Stimulated activated CD8-positive, alpha-beta memory T cell treated with anti-CD3 and anti-CD28 coated beads, Interleukin-4, amount 100 ng/mL, for 1 hour (primary cell): ENCODE measurements at places on chromosomes 7 and 10.

DNA sequence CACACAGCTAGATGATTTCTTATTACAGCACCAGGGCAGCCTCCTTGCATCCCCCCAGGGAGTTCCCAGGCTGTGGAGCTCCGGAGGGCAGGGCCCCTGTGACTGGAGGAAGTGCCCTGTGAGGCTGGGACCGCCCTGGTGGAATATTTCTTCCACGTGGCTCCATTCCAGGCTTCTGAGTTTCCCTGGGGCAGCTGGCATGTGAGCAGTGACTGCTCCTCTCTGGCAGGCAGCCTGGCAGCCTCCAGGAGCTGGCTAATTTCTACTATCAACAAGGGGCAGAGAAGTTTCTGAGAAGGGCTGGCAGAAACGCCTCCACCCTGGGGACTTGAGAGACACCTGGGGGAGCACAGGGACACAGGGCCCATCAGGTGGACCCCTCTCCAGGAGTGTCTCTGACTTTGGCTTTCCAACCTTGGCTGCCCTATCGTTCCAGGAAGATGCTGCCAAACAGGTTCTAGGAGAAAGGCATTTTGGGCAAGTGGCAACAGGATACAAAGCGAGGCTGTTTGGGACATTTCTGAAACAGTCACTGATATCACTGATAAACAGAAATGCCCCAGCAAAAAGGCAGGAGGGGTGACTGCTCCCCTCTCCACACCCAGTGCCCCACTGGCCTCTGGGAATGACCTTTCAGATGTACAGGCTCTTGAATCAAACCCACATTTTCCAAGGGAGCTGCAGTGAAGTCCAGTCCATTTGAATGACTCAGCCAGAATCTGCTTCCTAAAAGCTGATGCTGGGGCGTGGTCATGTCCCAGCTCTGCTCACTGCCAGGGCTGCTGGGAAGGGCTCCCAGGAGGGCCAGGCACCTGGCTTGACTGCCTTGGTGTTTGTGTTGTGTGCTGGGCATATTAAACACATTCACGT lies 16.1 kb downstream of the MYOF start:
- no peak for DNase-seq

DNA sequence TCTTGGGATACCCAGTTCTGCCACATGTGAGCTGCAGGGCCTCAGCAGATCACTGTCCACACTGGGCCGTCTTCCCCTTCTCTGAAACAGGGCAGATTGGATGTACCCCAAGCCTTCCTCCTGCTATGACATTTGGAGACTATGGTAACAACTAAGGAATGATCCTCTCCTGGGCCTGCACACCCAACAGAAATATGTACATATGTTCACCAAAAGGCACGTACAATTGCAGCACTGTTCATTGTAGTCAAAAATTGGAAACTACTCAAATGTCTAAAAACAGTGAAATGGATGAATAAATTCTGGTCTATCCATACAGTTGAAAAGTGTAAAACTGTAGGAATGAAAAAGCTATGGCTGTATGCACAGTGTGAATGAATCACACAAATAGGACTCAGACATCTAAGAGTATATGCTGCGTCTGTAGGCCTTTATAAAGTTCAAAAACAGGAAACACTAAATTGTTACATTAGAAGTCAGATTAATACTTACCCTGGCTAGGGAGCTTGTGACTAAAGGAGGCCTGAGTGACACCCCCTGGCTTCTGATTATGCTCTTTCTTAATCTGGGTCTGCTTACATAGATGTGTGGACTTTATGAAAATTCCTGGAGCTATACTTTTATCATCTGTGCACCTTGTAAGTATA lies 16.1 kb upstream of the XPNPEP1 start:
- DNase-seq, result no peak

GRCh38 chr10:24706479-24707118 lies 17.1 kb downstream of the ARHGAP21 start:
- no peak for DNase-seq

DNA sequence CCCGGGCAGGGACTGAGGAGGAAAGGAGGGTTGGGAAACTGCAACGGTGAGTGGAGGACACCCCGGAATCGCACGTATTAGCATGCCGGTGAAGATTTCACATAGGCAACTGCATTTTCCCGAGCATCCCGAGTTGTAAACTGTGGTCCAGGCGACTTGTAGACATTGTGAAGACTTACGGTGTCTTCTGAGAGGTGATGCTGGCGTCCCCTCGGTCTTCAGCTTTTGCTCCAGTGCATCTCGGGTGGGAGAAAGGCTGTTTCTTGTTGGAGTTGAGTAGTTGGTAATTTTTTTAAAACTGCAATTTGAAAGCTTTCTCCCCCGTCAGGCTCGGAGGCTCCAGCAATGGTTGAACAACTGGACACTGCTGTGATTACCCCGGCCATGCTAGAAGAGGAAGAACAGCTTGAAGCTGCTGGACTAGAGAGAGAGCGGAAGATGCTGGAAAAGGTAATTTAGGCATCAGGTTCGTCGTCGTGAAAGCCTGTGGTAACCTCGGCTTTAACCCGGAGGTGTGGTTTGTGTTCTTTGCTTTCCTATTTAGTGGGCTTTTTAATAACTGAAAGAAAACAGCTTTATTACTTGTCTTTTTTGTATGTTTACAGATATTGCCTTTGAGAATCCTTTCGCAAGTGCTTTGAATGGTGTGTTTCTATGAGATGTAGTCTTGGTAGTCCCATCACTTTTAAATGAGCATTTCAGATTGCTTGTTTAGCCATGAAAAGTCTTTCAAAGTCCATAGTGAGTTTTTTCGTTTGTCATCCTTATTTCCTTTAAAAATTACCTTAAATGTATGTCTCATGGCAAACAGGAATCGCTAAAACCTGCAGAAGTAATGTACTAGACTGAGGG lies 687 bp downstream of the HELLS start:
- no peak for DNase-seq

- DNase-seq, result no peak
These were observed 210.0 kb downstream of the WDR37 start for GRCh38 chr10:1266033-1266802.

DNA sequence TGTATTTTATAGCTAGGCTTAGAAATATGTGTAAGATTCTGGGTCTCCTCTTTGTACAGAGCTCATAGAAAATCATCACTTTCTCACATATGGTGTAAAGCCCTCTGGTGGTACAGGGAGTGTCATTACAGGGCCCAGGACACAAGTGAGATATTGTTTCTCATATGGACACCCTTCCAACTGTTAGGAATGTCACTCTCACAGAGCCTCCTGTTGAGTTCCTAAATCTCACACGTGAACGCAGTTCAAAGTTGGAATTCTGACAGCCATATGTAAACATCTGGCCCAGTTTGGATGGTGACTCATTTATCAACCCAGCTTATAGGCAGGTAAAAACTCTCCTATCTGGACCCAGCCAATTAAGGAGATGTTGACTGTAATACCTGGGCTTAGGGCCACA lies 35.4 kb upstream of the ZNF107 start:
- DNase-seq, result no peak

GRCh38 chr7:27108390-27109127 lies 6.1 kb upstream of the HOXA2 start:
- no peak for DNase-seq

- no peak for DNase-seq
These were observed 64.5 kb downstream of the CARD11 start for GRCh38 chr7:2979201-2979631.

GRCh38 chr10:62733654-62734293 lies 70.7 kb upstream of the ADO start:
- DNase-seq, result no peak

GRCh38 chr10:103941801-103942200 lies 23.8 kb upstream of the STN1 start:
- no peak for DNase-seq

- DNase-seq, result no peak
These were observed 151.8 kb upstream of the YAE1 start for GRCh38 chr7:39414224-39415035.

DNA sequence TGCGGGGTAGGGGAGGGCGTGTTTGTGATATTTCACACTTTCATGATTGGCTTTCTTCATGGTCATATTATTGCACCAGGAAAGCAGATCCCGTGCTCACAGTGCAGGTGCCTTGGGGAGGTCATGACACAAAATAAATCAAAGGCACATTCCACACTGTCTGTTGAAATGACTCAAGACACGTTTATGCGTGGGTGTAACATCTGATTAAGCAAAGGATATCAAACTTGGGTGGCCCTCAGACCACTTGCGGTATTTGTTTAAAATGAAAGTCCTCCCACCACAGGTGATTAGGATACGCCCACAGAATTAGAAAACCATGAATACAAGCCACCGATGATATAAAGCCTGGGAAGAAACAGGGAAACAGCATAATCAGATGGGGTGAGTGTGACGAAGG lies 51.1 kb downstream of the SVIL start:
- no peak for DNase-seq
